Skeletal muscle cell (primary cell): ENCODE measurements at places on chromosomes 2 and 18.

DNA sequence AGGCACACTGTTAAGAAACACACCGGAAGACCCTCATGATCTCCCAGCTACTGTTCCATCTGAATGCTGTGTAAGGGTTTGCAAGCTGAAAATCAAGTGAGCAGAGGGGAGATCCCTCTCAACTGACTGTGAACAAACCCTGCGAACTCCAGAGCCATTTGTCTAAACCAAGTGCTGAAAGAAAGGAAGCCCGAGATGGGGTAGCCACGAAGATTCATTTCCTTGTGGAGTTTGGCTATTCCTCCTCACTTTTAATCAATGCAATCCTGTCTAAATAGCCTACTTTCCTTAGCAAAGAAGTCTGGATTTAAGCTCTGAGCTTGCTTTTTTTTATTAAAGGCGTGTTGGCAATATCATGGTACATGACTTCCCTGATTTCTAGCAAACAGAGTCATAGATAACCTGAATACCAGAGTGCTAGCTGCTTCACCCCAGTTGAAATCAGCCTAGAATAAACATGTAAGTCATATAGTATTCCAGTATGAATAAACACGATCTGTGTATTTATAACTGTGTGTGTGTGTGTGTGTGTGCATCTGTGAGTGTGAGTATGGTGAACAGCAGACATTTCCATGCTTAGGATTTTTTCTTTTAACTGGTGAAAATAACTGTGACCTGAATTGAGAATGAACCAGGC is 365.2 kb downstream of the ZNF521 start:
- DNase-seq: no peak

- DNase-seq: no peak
Observed at GRCh38 chr2:161486111-161486510, 70.0 kb downstream of the TBR1 start.

- no peak for DNase-seq
Observed at GRCh38 chr18:887716-888115, 17.0 kb upstream of the ADCYAP1 start.

DNA sequence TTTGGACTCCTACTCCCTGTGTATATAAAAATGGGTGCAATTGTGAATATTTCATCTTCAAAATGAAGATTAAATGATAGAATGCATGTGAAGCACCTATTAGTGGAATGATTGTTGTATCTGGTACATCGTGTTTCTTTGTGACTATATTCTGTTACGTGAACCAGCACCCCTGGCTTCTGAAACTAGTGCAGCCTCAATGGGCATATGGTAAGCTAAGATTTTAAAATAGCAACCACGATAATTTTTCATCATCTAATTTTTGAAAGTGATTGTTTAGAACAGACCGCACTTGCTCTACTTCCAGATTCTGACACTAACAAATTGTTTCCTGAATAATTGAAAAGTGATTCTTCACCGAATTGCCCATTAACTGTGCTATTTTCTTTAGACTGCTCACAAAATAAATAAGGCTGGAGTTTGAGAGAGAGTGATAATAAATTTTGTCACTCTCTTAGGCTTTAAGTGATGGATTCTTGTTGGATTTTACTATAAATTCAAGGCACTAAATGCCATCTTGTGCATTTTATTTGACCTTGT is 806.1 kb upstream of the LRATD1 start:
- DNase-seq: no peak

GRCh38 chr2:18722101-18722500 is 132.7 kb upstream of the NT5C1B start:
- no peak for DNase-seq

DNA sequence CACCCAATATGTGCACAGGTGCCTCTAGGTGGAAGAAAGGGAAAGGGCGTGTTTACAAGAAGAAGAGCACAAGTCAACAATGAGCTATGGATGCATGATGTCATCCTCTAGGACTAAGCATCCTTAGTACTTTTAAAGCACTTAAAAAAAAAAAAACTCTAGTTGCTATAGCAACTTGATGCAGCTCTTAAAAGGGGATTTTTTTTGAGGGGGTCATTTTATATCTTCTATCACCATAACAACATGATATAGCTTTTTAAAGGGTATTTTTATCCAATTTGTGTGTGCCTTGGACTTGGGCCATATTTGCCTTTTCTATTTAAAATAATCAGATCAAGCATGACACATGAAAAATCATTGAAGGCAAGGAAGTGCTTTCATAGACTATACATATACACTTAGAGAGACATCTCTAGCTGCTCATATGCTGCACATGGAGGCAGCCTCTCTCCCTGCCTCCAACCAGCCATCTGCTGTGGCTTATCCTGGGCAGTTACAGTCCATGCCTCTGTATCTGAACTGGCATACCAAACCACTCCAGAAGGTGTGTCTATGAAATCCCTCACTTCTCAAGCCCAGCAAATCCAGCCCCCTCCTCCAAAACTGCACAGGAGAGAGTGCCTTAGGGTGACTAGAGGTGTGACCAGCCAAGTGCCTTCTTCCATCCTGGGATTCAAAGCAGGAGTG is 165.4 kb downstream of the MSH2 start:
- no peak for DNase-seq

- DNase-seq: peak; percentile 100
Observed at GRCh38 chr2:176491172-176491904, 222.1 kb downstream of the MTX2 start.

GRCh38 chr18:48476550-48476917 is 62.3 kb upstream of the CTIF start:
- no peak for DNase-seq

DNA sequence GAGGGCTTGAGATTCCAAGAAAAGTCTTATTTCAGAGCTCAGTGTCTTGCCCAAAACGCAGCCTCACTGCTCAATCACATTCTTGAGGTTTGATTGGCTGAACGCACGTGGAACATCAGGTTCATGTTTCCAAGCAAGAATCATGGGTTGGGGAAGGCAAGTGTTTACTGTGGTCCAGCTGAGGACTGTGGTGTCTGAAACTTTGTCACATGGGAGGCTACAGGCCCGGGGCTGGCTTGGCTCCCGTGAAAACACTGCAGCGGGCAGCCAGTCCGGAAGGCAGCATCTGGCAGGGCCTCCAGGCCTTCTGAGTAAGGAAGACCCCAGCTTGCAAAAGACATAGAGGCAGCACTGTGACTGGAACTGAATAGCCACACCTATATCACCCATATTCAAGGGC is 84.7 kb downstream of the POLR1A start:
- DNase-seq: no peak

GRCh38 chr2:150280231-150280630 is 207.2 kb downstream of the RND3 start:
- DNase-seq: peak; percentile 91

- no peak for DNase-seq
Observed at GRCh38 chr2:190762566-190762965, 113.7 kb downstream of the NAB1 start.

DNA sequence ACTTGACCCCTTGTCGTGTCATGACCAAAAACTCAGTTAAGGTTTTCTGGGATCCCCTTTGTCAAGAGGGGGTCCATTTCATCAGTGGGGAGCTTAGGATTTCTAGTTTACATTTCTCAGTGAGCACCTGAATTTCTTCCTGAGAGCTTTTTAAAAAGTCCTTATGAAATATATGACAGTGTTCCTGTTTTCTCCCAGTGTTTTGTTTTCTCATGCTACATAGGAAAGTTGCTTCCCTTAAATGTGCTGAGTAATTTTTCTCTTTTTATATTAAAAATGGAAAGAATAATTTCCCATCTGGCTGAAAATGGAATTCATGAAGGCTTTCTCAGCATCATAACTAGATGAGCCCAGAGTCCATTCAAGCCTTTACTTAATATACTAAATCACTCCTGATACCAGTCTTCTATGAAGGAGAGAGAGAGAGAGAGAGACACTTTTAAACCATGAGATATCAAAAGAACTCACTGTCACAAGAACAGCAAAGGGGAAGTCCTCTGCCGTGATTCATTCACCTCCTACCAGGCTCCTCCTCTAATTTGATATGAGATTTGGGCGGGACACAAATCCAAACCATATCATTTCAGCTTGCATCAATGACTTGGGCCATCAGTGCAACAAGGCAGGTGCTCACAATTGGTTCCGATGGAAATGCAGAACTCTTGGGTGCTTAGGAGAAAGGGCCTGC is 61.1 kb downstream of the XRCC5 start:
- no peak for DNase-seq

GRCh38 chr2:117716505-117716904 is 98.0 kb upstream of the DDX18 start:
- no peak for DNase-seq

DNA sequence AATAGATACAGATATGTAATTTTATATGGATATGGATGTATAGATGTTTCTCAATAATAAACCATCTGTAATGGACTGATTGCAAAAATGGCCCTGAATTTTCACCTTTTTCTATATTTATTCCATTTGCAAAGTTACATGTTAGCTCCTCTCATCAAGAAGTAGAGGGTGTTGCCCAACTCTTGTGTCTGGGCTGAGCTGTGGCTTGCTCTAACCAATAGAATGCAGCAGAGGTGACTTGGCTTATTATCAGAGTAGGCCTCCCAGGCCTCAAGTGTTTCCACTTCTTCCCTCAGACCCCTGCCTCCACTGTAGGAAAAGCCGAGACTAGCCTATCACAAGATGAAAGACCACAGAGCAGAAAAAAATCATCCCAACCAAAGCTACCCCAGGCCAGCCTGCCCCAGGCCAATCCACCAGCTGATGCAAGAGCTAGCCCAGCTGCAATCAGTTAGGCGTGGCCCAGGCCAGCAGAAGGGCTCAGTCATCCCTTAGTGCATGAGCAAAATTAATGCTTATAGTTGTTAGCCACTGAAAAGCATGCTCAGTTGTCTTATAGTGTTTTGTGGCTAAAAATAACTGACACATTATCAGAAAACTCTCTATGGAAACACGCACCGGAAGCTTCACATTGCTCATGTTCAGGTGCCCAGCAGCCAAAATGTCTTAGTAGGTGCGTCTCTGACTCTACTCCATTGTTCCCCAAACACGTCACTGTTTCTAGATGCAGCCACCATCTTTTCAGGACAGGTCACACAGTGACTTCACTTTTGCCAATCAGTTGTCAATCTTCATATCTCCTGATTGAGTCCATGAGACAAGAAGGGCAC is 464.0 kb downstream of the FBXO15 start:
- no peak for DNase-seq

DNA sequence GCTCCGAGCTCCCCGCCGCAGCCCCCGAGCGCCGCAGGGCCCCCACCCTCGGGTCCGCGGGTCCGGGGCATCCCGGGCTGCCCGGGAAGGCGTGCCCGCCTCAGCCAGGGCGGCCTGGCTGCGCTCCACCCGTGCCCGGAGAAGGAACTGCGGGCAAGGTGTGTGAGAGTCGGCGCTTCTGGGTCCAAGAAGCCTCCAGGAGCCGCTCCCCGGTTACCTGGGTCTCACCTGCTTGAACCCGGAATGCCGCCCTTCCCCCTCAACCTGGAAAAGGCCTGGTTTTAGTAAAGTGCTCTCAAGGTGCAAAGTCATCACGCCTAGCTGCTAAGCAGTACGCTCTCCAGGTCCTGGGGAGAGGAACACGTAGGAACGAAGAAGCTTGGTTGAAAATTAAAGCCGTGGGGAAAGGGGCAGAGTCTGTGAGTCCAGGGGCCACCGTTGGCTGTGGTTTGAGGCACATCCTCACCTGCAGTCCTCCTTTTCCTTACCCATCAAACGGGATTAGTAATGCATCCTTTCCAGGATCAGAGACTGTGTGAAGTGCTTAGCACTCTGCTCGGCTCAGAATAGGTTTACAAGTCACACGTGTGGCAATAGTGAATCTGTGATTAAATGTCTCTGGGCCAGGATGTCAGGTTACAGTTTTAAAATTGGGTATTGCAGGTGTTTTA is 1.2 kb downstream of the ASAP2 start:
- no peak for DNase-seq

- peak; percentile 43 for DNase-seq
Observed at GRCh38 chr2:98158305-98158704, 71.3 kb downstream of the VWA3B start.

DNA sequence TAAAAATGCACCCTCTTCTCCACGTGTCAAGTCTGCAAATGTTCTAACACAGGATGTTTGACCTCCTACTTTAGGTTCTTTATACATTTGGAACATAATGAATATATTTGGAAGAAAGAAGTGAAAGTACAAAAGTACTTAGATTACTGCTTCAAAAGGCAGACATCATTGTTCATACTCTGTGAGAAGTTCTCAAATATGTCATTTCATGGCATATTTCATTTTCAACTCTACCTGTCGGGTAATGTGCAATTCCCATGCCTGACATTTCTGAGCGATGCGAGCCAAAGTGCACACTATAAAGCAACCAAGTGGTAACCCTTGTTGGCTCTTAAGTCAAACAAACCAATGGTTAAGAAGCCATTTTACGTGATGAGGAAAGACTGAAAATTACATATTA is 7.0 kb downstream of the BUB1 start:
- no peak for DNase-seq

DNA sequence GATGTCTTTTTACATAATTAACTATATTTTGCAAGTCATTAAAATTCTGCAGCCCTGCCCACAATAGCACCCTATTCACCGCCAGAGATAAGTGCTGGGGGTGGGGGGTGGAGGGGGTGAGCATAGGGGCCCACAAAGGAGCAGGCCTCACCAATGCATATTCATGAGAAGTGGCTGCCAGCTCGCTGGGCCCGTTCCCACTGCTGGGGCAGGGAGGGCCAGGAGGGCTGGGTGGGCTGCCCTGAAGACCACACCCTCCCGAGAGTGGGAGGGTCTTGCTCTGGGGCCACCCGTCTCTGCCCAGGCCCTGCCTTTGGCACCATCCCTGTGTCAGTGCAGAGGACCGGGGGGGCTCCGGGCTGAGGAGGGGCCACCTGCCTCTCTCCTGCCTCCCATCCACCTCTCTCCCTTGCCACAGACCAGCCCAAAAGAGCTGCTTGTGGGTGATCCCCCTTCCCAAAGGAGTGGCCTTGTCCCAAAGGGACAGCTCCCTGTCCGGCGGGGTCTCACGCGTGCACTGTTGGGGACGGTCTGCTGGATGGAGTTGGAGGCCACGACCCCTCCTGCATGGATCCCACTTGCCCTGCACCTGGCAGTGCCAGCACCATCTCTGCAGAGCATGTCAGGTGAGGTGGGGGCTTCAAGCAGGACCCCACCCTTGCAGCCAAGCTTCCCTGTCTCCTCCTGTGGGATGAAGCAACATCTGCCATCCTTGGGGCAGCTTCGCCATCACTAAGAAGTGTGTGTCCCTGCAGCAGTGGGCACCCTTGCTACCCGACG is 138.8 kb upstream of the GPC1 start:
- no peak for DNase-seq

- no peak for DNase-seq
Observed at GRCh38 chr2:239706367-239706766, 305.5 kb upstream of the HDAC4 start.
